ENCODE measurements at places on chromosomes 12 and 14.

DNA sequence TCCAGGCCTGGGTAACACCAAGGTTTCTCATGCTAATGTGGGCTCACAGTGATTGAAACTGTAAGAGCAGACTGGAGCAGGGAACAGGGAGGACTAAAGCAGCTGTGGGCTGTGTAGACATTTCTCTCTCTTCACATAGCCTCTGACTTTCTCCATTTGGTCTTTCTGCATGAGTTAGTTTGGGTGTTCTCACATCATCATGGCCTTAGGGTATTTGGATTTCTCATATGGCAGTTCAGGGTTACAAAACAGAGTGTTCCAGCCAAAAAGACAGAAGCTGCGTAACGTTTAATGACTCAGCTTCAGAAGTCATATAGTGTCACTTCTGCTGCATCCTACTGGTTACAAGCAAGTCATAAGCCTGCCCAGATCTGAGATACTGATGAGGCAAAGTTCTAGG, 52.0 kb upstream of the OSBPL8 start:
- no peak for DNase-seq

DNA sequence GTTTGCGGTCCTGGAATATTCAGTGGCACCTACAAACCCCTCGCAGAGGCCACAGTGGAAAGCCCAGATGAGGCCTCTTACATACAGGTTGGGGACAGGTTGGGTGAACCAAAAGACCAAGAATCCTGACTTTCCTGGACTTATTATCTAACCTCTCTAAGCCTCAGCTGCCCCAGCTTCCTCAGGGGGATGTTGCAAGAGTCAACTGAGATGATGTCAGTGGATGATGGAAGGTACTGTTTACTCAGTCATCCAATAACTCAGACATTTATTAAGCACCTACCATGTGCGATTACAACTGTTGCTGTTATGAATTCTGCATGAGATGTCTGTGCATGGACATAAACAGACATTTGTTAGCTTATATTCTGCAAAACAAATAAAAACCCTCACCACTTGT, 72.8 kb downstream of the RFX4 start:
- no peak for DNase-seq

DNA sequence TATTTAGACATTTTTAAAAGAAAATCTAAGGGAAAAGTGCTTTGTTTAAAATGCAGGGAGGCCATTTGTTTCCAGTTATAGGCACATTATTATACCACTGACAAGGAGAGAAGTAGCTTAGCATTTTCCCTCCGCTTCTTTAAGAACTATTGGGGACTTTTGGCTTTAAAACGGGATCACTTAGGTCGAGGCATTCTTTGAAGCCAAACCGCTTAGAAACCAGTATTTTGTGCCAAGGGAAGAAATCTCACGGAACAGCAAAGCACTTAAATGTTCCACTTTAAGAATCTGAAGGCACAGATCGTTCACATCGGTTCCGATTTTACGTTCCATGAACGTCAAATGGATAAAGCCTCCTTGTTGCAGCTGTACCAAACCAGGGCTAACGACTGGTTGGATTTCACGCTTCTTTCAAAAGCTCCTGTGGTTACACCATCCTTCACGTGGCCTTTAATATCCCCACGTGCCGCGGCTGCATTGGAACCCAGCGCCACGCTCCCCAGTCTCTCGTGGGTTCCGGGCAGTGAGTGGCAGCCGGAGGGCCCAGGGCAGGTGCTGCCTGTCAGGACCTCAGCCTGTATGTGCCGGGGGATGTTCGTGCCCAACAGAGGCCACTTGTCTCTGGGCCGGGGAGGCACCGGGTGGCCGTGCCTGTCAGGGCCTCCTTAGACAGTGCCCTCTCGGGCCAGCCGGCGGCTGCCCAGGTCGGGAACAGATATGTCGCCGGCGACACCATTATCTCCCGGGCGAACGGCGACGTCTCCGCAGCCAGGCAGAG, 195.4 kb downstream of the KIF26A start:
- no peak for DNase-seq

GRCh38 chr12:51391283-51392123, at the start of gene GALNT6:
Gene GALNT6 (minus strand): TSS chr12:51391406. CDS start chr12:51379781, 11,625 bp downstream.
- peak; percentile 70 for DNase-seq

GRCh38 chr12:57837864-57838562, 8.5 kb downstream of the CTDSP2 start:
- DNase-seq: no peak

GRCh38 chr12:131733874-131734273, 23.0 kb downstream of the SFSWAP start:
- DNase-seq: no peak

DNA sequence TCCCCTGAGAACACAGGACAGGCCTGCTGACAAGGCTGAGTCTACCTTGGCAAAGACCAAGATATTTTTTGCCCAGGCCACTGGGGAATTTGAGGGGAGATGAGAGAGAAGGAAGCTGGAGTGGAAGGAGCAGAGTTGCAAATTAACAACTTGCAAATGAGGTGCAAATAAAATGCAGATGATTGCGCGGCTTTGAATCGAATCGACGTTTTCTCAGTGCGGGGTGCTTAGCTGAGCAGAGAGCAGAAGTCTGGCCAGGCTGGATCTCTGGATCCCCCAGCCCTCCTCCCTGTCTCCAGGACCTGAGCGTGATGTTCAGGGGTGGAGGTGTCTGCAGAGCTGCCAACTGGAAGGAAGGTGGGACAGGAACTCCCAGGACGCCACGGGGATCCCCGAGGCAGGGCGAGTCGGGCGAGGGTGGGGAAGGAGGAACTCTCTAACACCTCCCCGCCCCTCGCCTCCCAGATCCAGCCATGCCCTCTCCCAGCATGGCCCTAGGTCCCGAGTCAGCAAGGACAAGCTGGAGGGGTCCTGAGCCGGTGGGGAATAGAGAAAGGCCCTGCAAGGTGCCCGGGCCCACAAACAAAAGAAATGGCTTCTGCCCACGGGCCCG, 527 bp upstream of the CARMIL3 start:
- DNase-seq: no peak

- no peak for DNase-seq
Observed at GRCh38 chr14:103259801-103260628, 74.0 kb upstream of the EIF5 start.

GRCh38 chr12:53151039-53151438, 29.5 kb upstream of the ZNF740 start:
- DNase-seq: no peak

GRCh38 chr12:32533971-32534590, 134.7 kb downstream of the FGD4 start:
- DNase-seq: no peak

GRCh38 chr14:36820111-36820709, 158.6 kb downstream of the PAX9 start:
- no peak for DNase-seq

DNA sequence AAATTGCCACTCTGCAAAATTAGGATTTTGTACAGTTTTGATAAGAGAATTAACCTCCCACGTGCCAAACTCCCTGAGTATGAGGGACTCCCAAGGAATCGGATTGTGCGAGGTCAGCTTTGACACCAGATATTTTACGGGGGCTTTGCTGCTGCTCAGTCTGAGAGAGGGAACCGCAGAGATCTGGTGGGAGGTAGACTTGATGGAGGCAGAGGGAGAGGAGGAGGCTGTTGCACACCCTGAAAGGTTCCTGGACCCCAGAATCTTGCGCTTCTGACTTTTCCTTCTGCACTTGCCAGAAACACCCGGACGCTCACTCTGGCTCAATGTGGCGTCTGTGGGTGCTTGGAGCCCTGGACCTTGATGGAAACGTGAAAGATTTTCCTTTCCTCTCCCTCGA, 83.9 kb downstream of the PAPOLA start:
- no peak for DNase-seq

DNA sequence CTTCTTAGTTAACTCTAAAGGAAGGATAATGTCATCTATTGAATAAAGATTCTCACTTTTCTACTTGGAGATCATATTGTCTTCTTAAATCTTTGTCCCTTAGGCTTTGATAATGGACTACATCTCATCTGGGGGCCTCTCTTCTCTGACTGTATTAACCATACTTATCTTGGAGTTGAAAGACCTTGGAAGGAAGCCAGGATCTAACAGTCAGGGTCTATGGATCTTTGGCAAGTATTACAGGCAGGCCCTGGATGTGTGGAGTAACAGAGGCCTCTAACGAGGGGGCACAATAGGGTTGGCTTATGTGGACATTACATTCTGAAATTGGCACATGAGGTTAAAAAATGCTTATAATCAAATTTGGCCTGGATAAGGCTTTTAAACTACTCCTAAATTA, 513.8 kb downstream of the NRXN3 start:
- no peak for DNase-seq

- DNase-seq: no peak
Observed at GRCh38 chr12:132423251-132423819, 66.6 kb upstream of the FBRSL1 start.

DNA sequence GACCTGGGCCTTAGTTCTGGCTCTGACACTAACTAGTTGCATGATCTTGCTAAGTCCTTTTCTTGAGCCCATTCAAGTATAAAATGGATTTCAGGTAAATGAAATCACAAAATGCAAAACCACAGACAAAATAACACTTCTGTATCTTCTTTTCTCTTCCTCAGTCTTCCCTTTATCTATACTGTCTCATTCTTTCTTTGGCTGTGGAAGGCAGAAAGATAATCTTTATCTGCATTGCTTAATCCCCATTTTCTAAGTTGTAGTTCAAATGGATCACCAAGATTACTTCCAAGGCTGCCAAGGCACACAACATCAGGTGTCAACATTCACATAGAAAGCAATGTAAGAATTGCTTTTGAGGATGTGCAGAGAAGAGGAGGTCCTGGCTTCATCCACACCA, 30.3 kb downstream of the TESPA1 start:
- no peak for DNase-seq

- no peak for DNase-seq
Observed at GRCh38 chr14:57574617-57575288, 81.1 kb upstream of the CCDC198 start.

- DNase-seq: no peak
Observed at GRCh38 chr14:54322701-54323337, 74.0 kb upstream of the CDKN3 start.

GRCh38 chr12:65500091-65500900, 221.8 kb downstream of the MSRB3 start:
- DNase-seq: no peak

- DNase-seq: no peak
Observed at GRCh38 chr12:65643595-65644386, 180.5 kb upstream of the HMGA2 start.

DNA sequence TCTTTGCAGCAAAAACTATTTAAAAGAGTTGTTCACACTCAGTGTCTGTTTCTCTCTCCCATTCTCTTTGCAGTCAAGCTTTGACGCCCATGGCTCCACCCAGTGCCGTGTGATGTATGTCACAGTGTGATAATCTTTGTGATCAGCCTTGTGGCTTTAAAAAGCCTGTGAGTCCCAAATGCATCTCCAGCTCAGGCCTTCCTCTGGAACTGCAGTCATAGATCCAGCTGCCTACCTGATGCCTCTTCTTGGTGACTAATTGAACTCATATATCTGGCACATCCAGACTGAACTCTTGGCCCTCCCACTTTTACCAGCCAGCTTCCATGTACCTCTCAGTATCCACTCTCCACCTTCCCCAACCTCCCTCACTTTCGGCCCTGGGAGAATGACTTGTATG, 182.8 kb upstream of the ARHGAP5 start:
- DNase-seq: no peak

- DNase-seq: no peak
Observed at GRCh38 chr14:65502676-65503124, 90.2 kb downstream of the FUT8 start.

- DNase-seq: no peak
Observed at GRCh38 chr14:93748208-93749075, 39.8 kb downstream of the PRIMA1 start.

DNA sequence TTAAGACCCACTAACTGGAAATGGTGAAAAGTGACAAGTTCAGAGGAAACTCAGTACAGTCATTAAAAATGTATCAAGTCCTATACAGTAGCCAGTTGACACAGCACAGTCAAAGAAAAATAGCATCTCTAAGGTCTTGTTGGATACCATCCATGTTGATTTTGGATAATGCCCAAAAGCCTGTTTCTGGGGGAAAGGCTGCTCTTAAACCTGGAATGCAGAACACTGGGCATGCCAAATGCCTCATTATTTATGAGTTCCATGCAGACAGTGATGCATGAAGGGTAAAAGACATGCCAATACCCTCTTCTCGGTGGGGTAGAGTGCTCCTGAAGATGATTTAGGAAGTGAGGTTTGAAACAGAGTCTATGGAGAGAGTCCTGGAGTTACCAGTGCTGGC, 29.6 kb downstream of the KCNK13 start:
- DNase-seq: no peak

DNA sequence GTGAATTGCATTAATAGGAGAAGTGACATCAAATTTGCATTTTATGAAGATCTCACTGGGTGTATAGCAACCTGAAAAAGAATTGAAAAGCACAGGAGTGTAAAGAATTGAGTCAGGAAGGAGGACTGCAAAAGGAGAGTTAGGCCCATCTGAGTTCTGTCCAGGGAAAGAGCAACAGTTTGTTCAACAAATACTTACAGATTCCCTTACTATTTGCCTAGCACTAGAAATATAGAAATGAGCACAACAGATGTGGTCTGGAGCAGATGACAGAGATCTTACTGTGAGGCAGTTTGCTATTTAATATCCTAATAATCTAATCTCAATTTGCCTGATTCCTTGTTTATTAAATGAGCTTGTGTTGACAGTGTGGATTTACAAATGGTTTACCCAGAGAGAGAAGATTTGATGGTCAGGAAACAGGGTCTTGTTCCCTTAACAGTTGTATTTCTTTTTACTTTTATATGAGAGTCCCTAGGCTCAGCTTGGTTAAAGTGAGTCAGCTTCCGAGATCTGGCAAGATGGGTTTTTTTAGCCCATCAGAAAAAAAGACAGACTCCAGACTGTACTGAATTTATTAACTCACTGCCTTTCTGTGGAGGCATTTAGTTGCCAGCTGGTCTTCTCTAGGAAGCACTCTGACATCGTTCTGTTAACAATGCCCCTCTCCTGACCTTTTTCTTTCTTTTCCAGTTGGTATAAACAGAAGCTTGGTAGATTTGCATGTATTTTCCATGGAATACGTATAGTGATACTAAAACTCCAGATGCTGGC, 229.7 kb downstream of the TTC6 start:
- DNase-seq: no peak

DNA sequence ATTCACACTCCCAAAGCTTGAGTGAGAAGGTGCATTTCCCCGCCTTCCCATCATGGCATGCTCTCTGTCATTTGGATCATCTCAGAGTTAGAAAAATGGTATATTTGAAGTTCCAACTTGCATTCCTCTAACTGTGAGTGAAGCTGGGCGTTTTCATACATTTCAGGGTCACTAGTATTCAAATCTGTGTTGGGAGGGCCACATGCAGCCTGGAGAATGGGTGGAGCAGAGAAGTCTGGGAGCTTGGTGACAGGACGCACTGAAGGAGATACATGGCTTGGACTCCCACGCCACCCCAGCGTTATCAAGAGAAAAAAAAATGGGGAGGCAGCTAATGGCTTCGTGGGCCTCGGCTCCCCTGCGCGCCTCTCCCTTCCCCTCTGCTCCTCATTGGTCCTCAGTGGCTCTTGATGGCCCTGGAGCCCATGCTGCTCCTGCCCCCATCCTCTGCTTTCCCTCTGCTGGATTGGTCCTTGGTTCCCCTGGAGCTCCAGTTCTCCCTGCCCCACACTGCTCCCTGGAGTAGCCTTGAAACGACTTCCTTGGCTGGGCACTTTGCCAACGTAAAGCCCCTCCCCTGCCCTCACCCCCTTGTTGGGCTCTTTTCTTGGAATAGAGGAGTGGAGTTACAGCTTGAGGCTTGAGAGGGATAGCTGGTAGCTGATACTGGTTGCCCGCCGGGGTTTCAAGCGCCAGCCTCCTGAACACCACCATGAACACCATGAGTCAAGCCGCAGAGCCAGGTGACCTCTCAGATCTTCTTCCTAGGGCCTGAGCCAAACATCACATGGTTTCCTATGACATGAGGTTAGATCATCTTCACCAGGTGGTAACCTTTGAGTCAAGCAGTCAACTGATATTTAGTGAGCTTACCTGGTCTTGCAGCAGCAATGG, 139.6 kb downstream of the PRKCH start:
- DNase-seq: peak; percentile 36
